B cell (primary cell): ENCODE measurements at places on chromosomes 4 and X.

DNA sequence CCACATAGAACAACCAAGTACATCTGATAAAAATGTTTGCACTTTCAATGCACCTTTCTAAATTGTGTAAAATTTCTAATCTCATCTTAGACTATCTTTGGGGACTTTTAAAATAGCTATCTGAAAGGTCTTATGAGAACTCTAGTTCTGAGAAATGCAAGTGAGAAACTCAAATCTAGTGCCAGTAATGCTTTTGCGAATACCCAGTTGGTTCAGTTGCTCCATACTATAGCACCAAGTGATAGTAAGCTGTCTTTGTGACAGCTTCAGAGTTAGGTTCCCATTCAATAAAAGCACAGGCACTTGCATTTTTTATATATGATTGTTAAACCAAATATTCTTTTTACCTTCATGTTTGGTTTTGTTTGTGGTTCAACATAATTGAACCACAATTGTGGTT lies 4.5 kb upstream of the ITM2A start:
- no peak for DNase-seq
- H3K4me3 ChIP-seq = no peak overlapping the region
- no peak overlapping the region for H3K27ac ChIP-seq
- no peaks in the 10 kb centered on the region for H3K27me3 ChIP-seq
- H3K4me1 ChIP-seq = peaks cover 9% of the 10 kb centered on the region
- H3K36me3 ChIP-seq = no peaks in the 10 kb centered on the region

DNA sequence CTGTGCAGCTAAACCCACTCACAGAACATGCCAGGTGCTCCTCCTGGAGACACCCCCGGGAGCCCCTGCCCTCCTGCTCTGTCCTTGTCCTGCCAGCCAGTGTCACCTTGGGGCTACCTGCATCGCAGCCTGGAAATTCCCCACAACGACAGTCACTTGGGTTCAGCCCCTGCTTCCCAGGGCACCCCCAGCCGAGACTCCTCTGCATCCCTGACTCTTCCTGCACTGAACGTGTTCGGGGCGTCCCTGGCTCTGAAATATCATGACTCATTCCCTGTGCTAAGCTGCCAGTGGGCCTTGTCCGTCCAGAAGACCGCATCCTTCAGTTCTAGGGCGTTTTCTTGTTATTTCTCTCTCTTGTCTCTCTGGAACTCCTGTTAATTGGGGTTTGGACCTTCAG lies 5.8 kb downstream of the CFAP99 start:
- no peaks in the 10 kb centered on the region for H3K36me3 ChIP-seq
- no peak overlapping the region for H3K4me3 ChIP-seq
- peaks cover 9% of the 10 kb centered on the region for H3K4me1 ChIP-seq
- peaks cover 4% of the 10 kb centered on the region for H3K27me3 ChIP-seq

DNA sequence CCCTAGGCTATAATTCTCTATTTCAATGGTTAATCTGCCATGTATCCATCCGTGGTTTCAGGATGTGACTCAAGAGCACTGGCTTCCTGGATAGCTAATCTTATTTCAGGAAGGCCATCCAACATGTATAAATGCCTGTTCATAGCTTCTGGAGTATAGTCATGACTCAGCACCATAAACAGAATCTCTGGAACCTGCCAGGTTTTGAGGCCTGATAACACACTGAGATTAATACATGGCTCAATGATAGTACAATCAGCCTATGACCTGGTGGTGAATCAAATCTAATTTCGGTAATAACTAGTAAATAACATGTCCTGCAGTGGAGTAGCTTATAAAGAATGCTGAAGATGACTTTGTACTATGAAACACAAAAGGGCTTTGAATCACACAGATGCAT lies 5.7 kb upstream of the IL13RA2 start:
- no peak overlapping the region for H3K4me3 ChIP-seq
- no peak overlapping the region for H3K27ac ChIP-seq
- no peaks in the 10 kb centered on the region for H3K4me1 ChIP-seq

DNA sequence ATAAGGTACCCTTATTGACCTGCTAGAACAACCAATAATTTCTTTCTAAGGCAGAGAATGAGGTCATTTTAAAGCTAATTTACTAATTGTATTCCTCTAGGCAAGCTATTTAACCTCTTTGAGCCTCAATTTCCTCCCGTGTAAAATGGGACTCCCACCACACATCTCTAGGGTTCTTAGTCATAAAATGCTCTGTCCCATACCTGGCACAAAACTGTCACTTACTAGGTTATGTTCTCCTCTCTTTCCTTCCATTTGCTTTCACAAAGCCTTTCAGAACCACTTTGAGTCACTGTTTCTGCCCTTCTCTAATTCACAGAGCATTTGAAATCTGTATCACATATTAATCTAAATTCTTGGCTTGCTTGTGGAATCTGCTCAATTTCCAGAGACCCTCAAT lies 2.4 kb upstream of the GPR82 start:
- DNase-seq = no peak
- peaks cover 55% of the 10 kb centered on the region for H3K4me1 ChIP-seq
- no peak overlapping the region for H3K27ac ChIP-seq

DNA sequence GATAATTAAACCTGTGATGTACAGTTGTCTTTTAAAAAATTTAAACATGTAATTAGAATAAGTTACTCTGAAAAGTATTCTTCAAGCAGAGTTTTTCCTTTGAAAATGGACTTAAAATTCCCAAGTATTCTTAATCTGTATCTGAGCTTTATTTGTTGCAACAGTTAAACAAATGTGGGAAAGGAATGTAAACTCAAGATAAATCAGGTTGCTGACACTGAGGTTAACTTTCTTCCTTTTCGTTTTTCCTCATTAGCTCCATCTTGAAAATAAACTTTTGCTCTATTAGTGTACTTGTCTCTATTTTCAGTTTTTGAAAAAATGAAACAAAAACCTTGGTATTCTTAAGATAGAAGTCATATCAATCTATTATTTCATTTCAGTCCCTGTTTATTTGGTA lies 144.5 kb upstream of the BMPR1B start:
- no peaks in the 10 kb centered on the region for H3K4me1 ChIP-seq
- no peaks in the 10 kb centered on the region for H3K36me3 ChIP-seq
- no peak overlapping the region for H3K4me3 ChIP-seq
- H3K27ac ChIP-seq = no peak overlapping the region
- no peak for DNase-seq

DNA sequence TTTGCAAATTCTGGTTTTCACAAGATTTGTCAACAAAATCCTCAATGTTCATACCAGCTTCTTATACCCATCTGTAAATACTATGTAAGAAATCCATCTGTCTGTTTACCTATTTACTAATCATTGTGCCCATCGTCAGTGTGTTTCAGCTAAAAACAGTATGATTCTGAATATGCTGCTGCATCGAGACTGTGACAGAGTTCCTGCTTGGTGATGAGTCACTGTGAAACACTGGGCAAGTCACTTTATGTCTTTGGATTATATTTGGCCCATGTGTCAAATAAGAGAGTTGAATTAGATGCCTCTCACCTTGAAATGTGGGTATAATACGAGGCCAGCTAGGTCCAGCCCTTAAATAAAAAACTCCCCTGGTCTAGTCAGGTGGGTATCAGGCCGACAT lies 79.3 kb downstream of the CBLL2 start:
- H3K36me3 ChIP-seq = no peaks in the 10 kb centered on the region
- H3K4me1 ChIP-seq = no peaks in the 10 kb centered on the region
- H3K27me3 ChIP-seq = no peaks in the 10 kb centered on the region
- H3K27ac ChIP-seq = no peak overlapping the region
- no peak overlapping the region for H3K4me3 ChIP-seq

DNA sequence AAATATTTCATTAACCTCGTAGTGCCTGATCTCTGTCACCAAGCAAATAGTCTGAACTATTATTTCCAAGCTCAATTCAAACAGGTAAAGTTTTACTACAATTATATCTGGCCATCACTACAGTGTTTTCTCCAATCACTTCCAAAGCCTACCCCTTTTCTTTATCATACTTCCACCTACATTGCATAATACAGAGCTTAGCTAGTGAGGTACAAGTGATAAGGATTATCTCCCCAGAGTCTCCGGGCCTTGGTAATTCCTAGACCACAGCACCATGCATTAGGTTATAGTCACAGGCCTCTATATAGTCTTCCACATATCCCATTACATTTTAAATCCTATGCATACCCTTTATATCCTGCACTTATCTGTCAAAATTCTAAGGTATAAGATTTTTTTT lies 154.2 kb downstream of the SNCA start:
- H3K27ac ChIP-seq = no peak overlapping the region
- H3K4me3 ChIP-seq = no peak overlapping the region
- no peak for DNase-seq
- H3K27me3 ChIP-seq = no peaks in the 10 kb centered on the region

GRCh38 chr4:175622887-175623286 lies 189.2 kb downstream of the GPM6A start:
- H3K27ac ChIP-seq = no peak overlapping the region
- no peaks in the 10 kb centered on the region for H3K36me3 ChIP-seq
- no peak for DNase-seq
- no peak overlapping the region for H3K4me3 ChIP-seq

GRCh38 chr4:8316911-8317351 lies 47.4 kb downstream of the HTRA3 start:
- no peak overlapping the region for H3K4me3 ChIP-seq
- H3K27me3 ChIP-seq = peaks cover 4% of the 10 kb centered on the region
- no peaks in the 10 kb centered on the region for H3K36me3 ChIP-seq

- H3K4me1 ChIP-seq = no peaks in the 10 kb centered on the region
- H3K36me3 ChIP-seq = peaks cover 3% of the 10 kb centered on the region
- H3K27ac ChIP-seq = no peak overlapping the region
- H3K4me3 ChIP-seq = no peak overlapping the region
- no peaks in the 10 kb centered on the region for H3K27me3 ChIP-seq
- DNase-seq = no peak
These were observed 20.5 kb downstream of the RWDD4 start for GRCh38 chr4:183638436-183638835.

DNA sequence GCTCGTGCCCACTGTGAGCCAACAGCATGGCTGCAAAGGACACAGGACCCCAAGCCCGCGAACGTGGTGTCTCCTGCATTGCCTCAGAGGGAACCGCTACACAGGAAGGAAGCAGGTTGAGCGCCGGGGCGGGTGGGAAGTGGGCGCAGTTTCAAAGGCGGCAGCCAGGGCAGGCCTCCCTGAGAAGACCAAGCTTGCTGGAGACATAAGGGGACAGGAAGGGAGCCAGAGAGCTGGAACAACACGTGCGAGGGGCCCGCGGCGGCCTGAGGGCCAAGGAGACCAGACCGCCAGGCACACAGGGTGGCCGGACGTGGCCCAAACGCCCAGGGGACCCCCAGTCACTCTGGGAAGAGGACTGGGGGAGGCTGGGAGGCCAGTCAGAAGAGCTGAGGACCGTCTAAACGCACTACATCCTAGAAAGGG lies 32.0 kb downstream of the CTBP1 start:
- H3K27me3 ChIP-seq = no peaks in the 10 kb centered on the region
- H3K4me3 ChIP-seq = no peak overlapping the region
- H3K27ac ChIP-seq = peak overlapping the region; percentile 68
- peaks cover 50% of the 10 kb centered on the region for H3K36me3 ChIP-seq
- peak; percentile 62 for DNase-seq

DNA sequence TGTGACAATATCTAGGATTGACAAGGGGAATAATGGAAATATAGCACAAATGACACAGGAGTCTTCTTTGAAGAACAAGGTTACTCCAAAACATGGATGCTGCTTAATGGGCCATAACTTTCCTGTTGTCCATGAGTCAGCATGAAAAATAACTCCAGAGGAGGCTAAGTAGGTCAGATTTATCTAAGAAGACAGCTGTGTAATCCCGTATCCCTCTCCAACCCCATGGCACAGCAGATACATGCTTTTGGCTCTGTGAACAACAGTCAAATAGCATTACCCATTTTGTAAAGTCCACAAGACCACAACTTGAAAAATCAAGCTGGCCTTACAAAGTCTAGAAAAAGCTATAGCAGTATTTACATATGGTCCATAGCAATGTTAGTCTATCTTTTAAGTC lies 2.1 kb upstream of the TMEM131L start:
- H3K27ac ChIP-seq = no peak overlapping the region

- H3K4me1 ChIP-seq = no peaks in the 10 kb centered on the region
- H3K4me3 ChIP-seq = no peak overlapping the region
- no peak overlapping the region for H3K27ac ChIP-seq
- H3K27me3 ChIP-seq = no peaks in the 10 kb centered on the region
These were observed 224.6 kb downstream of the FBXO8 start for GRCh38 chr4:174058846-174059245.

GRCh38 chrX:46244451-46244850 lies 300.8 kb downstream of the ZNF674 start:
- no peak overlapping the region for H3K27ac ChIP-seq
- H3K36me3 ChIP-seq = no peaks in the 10 kb centered on the region
- no peaks in the 10 kb centered on the region for H3K4me1 ChIP-seq
- no peak overlapping the region for H3K4me3 ChIP-seq
- no peak for DNase-seq
- H3K27me3 ChIP-seq = no peaks in the 10 kb centered on the region

GRCh38 chr4:118034053-118034785 lies at the start of gene NDST3:
Gene NDST3 (plus strand): TSS chr4:118034486. CDS start chr4:118053911, 19,425 bp downstream.
- no peaks in the 10 kb centered on the region for H3K4me1 ChIP-seq
- no peaks in the 10 kb centered on the region for H3K36me3 ChIP-seq
- no peak within 1 kb of the TSS for H3K4me3 ChIP-seq
- no peak within 1 kb of the TSS for H3K27ac ChIP-seq

GRCh38 chrX:47560179-47560933 lies 649 bp upstream of the ARAF start:
- H3K27me3 ChIP-seq = no peaks in the 10 kb centered on the region
- no peak for DNase-seq
- H3K4me1 ChIP-seq = peaks cover 29% of the 10 kb centered on the region
- no peaks in the 10 kb centered on the region for H3K36me3 ChIP-seq
- H3K27ac ChIP-seq = peak overlapping the region; percentile 89

DNA sequence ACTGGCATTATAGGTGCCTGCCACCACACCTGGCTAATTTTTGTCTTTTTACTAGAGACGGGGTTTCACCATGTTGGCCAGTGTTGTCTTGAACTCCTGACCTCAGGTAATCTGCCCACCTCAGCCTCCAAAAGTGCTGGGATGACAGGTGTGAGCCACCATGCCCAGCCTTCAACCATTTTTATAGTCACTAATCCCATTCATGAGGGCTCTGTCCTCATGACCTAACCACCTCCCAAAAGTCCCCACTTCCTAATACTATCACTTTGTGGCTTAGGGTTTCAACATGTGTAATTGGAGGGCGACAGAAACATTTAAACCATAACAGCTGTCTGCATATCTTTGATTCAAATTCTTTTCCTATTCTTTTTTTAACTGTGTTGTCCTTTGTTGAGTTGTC lies 229.6 kb upstream of the AGA start:
- H3K36me3 ChIP-seq = no peaks in the 10 kb centered on the region
- H3K4me1 ChIP-seq = no peaks in the 10 kb centered on the region
- DNase-seq = no peak
- H3K4me3 ChIP-seq = no peak overlapping the region

GRCh38 chrX:21883258-21883657 lies 27.5 kb downstream of the YY2 start:
- no peak overlapping the region for H3K4me3 ChIP-seq
- H3K27ac ChIP-seq = no peak overlapping the region
- no peaks in the 10 kb centered on the region for H3K36me3 ChIP-seq
- H3K27me3 ChIP-seq = no peaks in the 10 kb centered on the region
- DNase-seq = no peak

GRCh38 chr4:127417885-127418535 lies 214.7 kb upstream of the INTU start:
- DNase-seq = no peak
- H3K4me3 ChIP-seq = no peak overlapping the region
- H3K36me3 ChIP-seq = no peaks in the 10 kb centered on the region
- H3K27ac ChIP-seq = no peak overlapping the region
- no peaks in the 10 kb centered on the region for H3K4me1 ChIP-seq

- no peaks in the 10 kb centered on the region for H3K4me1 ChIP-seq
- no peak for DNase-seq
- no peak overlapping the region for H3K4me3 ChIP-seq
- H3K27me3 ChIP-seq = no peaks in the 10 kb centered on the region
- H3K36me3 ChIP-seq = no peaks in the 10 kb centered on the region
These were observed 129.2 kb upstream of the MSX1 start for GRCh38 chr4:4730249-4730648.
